ENCODE measurements at places on chromosomes 12 and 14.

DNA sequence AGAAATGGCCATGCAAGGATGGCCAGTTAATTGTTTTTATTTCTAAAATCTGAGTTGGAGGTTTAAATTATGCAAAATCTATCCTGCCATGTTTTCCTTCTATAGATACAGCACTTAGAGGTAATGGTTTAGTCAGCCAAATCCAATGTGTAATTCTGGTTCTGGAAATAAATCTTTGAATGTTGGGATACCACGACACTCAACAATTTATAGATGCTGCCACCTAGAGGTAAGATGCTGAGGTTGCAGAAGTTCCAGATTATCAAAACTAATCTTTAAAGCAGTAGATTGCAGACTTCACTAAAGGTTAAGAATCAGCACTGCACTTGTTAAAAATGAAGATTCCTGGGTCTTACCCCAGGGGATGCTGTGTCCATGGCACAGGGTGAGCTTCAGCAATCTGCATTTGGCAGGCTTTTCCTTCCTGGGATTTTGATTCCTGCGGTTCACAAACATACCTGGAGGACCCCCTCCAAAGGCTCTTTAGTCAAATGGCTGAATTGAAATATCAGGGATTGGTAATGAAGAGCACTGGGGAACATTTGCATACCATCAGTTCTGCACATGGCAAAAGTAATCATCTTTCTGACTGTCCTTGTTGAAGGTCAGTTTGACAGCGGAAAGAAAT, 53.4 kb upstream of the ANO4 start:
- peak; percentile 9 for DNase-seq

DNA sequence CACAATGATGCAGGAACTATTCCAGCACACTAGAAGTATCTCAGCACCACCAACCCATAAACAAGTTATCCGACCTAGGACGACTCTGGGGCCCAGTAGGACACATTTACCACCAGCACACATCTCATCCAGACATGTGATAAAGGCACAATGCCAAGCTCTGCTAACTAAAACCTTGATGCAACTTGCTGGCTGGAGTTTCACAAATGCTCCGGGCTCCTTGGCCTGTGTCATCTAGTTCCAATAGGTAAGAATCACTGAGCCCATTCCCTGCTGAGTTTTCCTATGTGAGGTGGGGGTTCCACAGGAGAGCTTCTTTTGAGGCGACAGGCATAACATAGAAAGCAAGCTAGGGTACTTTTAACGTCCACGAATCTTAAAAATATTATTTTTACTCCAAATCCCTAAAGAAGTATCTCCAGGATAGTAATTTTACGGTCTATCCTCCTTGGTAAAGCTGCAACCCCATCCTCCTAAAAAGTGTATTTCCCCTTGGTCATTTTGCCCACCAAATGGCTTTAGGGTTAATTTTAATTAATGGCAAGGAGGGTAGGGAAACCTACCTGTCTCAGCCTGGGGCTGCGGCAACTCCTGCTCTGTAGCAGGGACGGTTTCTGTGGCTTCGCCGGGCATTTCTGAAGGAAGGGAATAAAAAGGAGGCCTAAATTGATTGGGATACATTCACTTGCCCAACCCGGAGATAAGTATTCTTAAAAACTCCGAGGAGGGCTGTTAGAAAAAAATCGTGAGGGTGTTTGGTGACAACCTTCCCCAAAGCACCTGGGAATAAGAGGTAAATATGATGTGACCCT, 1.0 kb downstream of the NACA start:
- peak; percentile 55 for DNase-seq

DNA sequence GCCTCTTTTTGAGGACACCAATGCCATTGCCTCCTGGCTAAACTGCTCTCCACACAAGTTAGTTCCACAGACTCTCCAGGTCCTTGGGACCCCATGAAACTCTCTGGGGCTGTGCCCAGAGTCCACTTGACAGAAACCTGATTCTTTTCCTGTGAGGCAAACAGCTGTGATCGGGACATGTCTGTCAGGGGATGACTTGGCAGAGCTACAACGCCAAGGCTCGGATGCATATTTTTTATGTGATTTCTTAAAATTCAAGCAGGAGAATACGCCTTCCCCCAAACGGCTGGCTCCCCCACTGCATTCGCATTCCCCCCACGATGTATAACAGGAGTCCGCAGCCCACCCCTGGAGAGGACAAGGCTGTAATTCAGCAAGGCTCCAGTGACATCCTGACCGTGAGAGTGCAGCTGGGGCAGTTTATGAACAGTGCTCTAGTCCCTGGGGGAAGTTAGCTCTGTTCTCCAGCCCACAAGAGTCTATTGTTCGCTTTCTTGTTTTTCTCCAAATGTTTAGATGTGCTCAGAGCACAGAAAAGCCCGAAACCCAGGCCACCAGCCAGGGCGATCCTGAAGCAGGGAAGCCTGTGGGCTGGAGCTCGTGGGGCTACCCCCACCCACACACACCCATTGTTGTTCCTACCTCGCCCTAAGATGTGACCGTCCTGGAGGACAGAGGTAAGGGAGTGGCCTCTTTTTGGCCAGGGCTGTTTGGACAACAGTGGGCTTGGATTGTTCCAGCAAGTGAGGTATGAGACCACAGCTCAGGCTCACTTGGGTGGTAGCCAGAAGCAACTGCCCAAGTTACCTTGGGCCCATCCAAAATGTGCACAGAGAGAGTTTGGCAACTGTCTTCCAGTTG, 159.5 kb downstream of the ZFP36L1 start:
- no peak for DNase-seq

GRCh38 chr12:87096082-87096585, 839.9 kb upstream of the MGAT4C start:
- DNase-seq = no peak

DNA sequence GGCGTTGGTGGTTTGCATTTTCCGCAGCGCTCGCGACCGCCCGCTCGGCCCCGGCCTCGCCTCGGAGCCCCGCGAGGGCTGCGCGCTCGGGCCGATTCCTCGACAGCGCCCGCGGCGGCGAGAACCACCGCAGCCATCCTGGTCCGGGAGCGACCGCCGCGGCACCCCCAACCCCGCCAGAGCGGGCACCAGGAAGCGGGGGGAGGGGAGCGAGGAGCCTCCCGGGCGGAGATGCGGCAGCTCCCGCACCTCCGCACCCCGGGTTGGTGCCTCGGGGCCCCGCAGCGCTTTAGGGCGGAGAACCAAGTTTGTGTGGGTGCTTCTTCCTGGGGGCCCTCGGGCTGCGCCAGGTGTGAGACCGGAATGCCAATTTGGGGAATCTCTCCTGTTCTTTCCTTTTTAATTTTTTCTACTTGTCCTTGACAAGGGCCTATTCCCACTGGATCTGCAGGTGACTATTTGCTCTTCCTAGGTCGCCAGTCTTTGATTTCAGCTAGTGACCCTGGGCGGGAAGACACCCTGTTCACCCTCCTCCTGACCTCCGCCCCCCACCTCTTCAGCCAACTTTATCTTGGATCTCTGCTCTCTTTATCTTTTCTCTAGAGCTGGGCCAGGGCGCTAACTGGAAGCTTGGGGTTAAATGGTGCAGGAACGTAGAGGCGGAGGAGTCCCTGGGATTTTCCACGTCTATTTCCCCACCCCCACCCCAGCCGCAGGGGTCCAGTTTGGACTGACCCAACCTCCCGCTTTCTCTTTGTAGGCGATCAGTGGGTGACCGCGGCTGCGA, at the start of gene SOCS2:
Gene SOCS2, plus strand, starts transcription at position 751 of the 787 bp plus-strand sequence. CDS start 223 bp downstream, outside the sequence.
- no peak for DNase-seq

GRCh38 chr12:105955976-105956375, 182.8 kb downstream of the NUAK1 start:
- no peak for DNase-seq

DNA sequence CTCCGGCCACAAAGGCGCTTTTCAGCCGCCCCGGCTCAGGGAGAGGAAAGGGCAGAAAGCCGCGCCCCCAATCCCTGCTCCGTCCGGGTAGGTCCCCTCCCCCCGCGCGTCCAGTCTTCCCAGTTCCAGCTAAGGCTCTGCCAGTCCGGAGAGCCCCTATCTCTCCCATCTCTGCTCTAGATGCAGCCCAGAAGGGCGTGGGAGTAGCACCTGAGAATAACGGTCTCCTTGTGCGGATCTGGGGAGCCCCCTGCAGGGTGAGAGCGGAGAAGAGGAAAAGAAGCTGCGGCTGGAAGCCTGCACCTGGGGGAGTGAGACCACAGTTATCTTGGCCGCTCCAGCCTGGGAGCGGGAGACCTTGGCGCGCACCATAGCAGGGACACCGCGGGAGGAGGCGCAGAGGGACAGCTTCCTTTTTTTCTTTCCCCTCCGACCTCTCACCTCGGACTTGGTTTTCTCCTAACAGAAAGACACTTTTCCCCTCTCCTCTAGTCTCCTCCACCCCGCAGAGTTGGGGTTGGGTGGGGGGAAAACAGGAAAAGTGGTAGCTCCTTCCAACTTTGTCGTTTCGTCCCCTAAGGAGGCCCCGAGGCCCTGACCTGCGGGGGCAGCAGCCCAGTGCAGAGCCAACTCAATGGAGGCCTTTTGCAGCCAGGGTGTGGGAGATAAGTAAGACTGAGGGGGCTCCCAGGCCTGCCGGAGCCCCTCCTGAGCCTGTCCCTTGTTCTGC, 2.4 kb downstream of the DHH start:
- peak; percentile 59 for DNase-seq

DNA sequence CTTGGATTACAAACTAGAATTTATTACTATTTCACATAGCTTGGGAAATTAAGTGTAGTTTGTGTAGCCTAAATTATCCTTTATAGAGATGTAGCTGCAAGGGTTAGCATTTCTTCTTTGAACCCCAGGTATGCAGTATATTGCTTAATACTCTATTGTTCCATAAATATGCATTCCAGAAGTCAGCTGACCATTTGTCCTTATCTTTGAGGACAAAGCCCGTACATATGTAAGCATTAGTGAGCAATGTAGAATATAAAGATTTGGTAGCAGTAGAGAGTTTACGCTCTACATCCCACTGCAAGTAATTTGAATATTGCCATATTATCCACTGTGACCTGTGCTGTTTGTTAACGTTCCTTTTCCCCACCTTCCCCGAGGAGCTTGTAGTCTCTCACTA, 26.9 kb downstream of the PPM1A start:
- DNase-seq = no peak

DNA sequence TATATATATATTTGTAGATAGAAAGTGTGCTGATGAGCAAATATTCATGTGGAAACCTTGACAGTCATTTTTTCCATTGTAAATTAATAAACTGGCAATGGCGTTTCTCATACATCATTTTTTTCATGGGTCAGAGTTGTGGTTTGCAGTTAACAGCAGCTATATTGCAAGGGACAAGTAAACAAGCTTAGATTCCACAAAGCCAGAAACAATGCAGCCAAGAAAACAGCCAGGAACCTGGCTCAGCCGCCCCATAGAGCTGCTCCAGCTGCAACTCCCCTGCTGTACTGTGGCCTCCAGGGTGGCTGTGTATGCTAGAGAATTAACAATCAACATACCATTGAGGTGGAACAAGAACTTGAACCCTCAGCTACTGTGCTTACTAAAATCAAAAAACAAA, 298.2 kb downstream of the TMEM132D start:
- DNase-seq = no peak

DNA sequence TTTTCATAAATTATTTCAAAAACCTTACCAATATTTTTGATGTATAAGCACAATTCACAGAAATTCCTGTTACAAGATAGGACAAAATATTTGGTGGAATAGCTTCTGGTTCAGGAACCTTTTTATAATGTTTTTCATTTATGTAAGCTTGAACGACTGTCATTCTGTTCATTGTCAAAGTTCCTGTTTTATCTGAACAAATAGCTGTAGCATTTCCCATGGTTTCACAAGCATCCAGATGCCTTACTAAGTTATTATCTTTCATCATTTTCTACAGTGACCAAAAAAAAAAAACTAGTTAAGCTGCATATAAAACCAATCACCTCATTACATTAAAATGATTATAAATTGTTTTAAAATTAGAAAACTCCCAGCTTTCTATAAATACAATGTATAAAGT, 87.1 kb downstream of the ATP2B1 start:
- DNase-seq = no peak

DNA sequence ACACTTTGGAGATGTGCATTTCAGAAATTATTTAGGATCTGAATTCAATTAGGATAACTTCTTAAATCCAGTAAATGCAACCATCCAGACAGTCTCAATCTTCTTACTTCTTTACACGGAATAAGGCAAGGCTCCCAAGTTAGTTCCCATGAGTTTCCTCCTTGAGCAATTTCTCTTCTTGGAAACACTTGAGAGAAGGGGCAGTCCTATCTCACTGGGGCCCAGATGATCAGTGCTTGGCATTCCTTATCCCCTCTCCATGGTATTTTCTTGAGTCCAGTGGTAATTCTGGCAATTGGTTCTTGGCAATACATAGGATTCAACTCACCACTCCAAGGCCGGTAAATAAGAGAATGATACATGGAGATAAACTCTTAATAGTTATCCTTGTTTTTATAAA, 87.1 kb upstream of the PTHLH start:
- DNase-seq = no peak

DNA sequence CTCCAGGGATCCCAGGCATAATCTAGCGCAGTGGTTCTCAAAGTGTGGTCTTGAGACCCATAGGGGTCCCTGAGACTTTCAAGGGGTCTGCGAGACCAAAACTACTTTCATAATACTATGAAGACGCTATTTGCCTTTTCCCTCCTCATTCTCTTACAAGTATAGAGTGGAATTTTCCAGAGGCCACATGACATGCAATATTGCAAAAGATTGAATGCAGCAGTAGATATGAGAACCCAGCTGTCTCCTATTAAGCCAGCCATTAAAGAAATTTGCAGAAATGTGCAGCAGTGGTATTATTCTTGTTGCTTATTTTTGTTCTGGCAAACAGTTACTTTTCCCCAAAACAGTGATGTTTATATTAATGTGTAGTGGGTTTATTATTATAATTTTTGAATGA, 62.8 kb downstream of the VWF start:
- no peak for DNase-seq

GRCh38 chr14:96916751-96917150, 119.6 kb downstream of the VRK1 start:
- no peak for DNase-seq

- DNase-seq = no peak
These were observed 87.3 kb downstream of the SLC41A2 start for GRCh38 chr12:104870797-104871196.

DNA sequence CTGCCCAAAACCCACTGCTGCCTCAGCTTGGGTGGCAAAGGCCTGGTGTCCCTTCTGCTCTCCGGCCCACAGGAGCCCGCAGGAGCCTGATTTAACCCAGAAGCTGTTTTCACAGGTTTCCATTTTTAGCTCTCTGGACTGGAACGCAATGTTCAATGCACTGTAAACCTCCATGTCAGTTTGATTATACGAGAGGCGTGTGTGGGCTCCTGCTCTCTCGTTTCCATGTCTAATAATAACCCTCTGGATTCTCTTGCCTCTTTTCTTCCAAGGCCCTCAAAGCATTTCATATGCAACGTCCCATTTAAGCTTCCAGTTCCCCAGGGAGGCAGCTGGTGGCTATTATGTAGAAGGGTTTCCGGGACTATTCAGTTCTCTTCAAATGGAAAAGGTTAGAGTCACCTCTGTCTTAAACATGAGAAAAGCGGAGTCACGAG, 161.1 kb downstream of the SUDS3 start:
- no peak for DNase-seq

- no peak for DNase-seq
These were observed 336.5 kb downstream of the FSCB start for GRCh38 chr14:44170556-44170955.

- no peak for DNase-seq
These were observed 3.1 kb upstream of the ATXN3 start for GRCh38 chr14:92109490-92109889.

- DNase-seq = peak; percentile 83
These were observed 42.5 kb downstream of the WDR20 start for GRCh38 chr14:102182190-102182589.

All from HT1080 (cell line).